NCI-H187 treated with DMSO at 0.1 percent for 48 hours (cell line): ENCODE measurements at places on chromosomes 13 and 19.

- DNase-seq: no peak
These were observed 1635.8 kb downstream of the PCDH9 start for GRCh38 chr13:65594298-65594781.

DNA sequence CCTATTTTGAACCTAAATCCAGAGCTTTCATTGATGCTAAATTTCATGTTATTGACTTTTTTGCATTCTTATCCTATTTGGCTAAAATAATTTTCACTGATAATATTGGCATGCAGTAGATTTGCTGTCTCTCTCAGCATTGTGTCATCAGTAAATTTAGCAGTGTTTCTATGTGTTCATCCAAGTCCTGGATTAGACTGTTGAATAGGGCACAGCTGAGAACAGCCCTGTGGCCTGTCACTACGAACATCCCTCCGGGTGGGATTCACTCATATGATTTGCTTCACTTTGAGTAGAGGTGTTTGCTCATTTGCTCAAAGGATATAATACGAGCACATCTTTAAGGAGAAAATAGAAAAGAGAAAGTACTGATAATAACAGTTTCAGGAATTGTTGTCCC, 101.5 kb downstream of the HSPH1 start:
- DNase-seq: no peak

DNA sequence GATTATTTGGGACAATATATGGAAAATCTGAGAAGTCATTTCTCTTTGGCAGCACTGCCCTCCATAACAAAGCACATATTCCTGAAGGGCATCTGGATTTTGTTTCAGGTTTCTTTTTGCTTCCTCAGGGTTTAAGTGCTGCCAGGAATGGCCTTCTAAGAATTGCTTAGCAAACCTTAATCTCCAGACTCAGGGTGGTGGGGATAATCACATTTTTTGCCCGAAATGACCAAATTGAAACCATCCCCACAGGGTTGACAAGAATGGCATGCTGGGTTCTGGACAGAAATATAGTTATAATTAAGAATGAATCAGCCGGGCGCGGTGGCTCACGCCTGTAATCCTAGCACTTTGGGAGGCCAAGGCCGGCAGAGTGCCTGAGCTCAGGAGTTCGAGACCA, 6.4 kb upstream of the CDADC1 start:
- DNase-seq: no peak

DNA sequence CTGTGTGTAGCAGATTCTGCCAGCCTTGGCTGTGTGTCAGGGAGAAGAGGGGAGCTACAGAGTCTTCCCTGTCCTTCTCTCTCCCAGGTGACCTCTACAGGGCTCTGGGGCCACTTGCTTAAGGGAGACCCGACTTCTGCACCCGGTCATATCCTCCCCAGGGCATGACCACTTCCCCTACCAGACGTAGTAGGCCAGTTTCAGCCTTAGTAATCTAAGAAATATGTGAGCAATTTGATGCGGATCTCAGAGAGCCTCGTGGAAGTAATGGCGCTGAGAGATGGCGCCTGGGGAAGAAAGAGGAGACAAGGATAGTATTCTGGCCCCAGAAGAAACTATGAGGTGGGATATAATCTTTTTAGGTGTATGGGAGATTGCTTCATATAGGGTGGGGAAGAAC, 41.9 kb downstream of the NFIX start:
- DNase-seq: no peak

DNA sequence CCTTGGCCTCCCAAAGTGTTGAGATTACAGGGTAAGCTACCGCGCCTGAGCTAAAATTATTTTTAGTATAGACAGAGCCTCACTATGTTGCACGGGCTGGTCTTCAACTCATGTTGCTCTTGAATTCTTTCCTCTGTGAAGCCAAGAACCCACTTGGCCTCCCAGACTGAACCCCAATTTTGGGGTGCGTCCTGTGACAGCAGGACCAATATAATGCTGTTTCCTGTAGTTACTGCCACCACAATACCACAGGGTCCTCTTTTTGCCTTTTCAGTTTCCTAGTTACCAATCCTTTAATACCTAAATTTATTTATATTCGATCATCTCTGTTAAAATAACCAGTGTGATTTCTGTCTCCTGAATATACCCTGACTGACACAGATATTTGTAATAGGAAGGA, 32.9 kb downstream of the TSKS start:
- no peak for DNase-seq

GRCh38 chr19:4062419-4063368, 4.0 kb downstream of the ZBTB7A start:
- DNase-seq: no peak

- no peak for DNase-seq
These were observed 33.4 kb upstream of the GPR183 start for GRCh38 chr13:99340638-99341037.

DNA sequence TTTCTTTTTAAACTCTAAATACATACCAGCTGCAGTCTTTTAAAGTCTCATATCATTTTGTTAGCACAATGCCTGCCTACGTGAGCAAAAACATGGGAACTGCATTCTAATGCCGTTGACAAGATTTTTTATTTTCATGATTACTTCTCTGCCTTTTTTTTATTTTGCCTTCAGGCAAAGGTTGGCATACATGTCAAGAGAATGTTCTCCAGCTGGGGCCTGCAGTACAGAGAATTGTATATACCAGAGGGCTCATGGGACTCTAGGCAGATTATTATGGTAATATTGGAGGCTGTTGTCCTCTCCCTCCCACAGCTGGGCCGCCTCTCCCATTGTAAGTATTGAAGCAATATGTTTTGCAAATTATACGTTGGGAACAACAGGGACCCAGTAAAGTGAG, 53.9 kb upstream of the OBI1 start:
- no peak for DNase-seq

- no peak for DNase-seq
These were observed 30.9 kb downstream of the DOT1L start for GRCh38 chr19:2194513-2195078.

GRCh38 chr19:49690656-49691242, at the start of gene CPT1C:
Gene CPT1C (plus strand): TSS chr19:49691116. CDS start chr19:49692253, 1,137 bp downstream.
- DNase-seq: peak; percentile 97

DNA sequence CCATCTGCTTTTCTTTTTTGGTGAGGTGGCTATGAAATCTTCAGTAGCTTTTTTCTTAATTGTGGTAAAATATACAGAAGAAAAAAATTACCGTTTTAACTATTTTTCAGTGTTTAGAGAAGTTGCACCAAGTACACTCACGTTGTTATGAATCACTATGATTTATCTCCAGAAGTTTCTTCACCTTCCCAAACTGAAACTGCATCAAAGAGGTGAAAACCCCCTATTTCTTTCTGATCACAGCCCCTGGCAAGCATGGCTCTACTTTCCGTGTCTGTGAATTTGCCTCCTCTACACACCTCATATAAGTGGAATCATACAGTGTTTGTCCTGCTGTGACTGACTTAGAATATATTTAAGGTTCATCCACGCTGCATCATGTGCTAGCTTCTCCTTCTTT, 15.6 kb upstream of the SIGLEC10 start:
- DNase-seq: no peak

GRCh38 chr19:11422163-11423065, 3.3 kb upstream of the RGL3 start:
- no peak for DNase-seq

GRCh38 chr13:39245688-39246087, 207.4 kb downstream of the NHLRC3 start:
- DNase-seq: peak; percentile 64

DNA sequence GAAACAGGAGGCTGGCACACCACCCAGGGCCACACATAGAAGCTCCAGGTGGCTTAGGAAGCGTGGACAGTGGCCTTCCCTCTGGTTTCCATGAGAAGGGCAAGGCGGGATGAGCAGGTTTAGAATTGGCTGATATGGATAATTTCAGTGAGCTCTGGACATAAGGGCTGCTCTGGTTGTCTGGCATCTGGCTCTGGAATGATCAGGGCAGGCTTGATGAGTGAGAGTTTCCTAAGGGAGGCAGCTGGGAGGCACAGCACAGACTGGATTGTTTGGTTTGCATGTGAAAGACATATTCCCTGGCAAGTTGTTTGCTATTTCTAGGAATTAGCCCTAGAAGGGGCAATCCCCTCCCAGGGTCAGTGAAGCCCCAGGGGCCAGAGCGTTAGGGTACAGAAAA, 129.5 kb downstream of the ATP8A2 start:
- no peak for DNase-seq

- no peak for DNase-seq
These were observed 574.1 kb downstream of the LMO7 start for GRCh38 chr13:76210262-76210661.

GRCh38 chr13:36026531-36026930, 104.7 kb downstream of the DCLK1 start:
- DNase-seq: no peak

GRCh38 chr19:4449022-4449638, 8.5 kb downstream of the UBXN6 start:
- no peak for DNase-seq

GRCh38 chr19:872266-872951, 12.9 kb downstream of the CFD start:
- no peak for DNase-seq

DNA sequence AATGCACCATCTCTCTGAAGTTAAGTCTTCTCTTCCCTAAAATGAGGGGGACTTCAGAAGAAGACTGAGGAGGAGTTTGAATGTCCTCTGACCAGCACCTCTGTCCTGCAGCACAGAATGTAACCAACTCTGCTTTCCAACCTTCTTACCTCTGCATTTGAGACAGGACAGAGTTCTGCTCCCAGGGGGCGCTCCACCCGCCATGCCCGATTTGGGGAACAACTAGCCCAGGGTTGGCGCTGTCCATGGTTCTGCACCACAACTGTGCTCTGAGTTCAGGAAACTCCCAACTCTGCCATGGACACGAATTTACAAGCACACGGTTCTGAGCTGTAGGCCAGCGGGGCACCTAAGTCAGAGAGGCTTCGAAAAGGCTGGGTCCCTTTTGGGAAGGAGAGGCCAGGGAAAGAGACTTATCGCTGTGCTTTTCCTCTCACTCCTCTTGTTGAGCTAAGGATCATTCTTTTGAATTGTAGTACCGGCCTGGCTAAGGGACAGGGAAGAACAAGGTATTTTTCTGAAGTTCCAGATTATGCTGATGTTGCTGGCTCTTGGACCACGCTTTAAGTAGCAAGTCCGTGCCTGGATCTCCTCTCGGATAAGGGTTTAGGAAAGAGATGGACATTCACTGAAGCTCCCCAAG, 22.2 kb downstream of the SIGLEC5 start:
- no peak for DNase-seq

- peak; percentile 98 for DNase-seq
These were observed at the start of gene DMAC2 for GRCh38 chr19:41439441-41440222. Gene DMAC2 (minus strand): TSS chr19:41439912. CDS start chr19:41439899, 13 bp downstream.

GRCh38 chr13:24497742-24498141, 14.8 kb downstream of the PARP4 start:
- DNase-seq: no peak

DNA sequence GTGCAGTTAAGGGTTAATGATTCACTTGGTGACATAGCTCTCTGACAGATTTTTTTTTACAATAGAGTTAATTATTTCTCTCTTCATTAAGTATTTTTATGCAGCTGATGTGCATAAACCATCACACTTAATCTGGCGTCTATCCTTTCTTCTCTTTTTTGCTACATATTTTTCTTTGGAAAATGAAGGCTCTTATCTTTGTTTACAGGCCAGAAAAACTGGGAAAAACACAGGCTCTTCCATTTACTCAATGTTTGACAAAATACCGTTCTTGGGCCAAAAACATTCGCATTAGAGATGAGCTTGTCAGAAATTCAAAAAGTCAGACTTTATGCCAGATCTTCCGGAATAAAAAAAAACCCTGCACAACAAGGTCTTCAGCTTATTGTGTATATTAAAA, 12.0 kb downstream of the ZNF253 start:
- no peak for DNase-seq

- no peak for DNase-seq
These were observed 1.1 kb upstream of the NDFIP2 start for GRCh38 chr13:79479882-79480281.

- DNase-seq: peak; percentile 69
These were observed 90.3 kb upstream of the SOX1 start for GRCh38 chr13:111976474-111977178.

DNA sequence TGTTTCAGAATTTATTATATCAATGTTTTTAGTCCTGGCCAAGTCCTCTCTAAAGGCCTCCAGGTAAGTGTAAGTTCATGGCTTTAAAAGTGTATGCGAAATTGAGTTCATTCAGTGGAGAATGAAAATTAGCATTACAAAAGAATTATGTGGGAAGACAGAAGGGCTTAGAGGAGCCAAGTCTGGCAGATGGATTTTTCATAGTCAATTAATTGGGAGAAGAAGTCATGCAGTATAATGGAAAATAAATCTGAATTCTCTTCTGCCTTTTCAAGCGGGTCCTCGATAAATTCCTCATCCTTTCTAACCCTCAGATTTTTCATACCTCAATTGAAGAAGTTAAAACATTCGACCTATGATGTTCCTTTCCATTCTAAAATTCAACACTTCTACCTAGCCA, 394.2 kb downstream of the ITGBL1 start:
- no peak for DNase-seq

- DNase-seq: no peak
These were observed 3.3 kb downstream of the AP1M1 start for GRCh38 chr19:16201011-16201391.

GRCh38 chr13:51945149-51945548, 66.1 kb downstream of the ATP7B start:
- no peak for DNase-seq

DNA sequence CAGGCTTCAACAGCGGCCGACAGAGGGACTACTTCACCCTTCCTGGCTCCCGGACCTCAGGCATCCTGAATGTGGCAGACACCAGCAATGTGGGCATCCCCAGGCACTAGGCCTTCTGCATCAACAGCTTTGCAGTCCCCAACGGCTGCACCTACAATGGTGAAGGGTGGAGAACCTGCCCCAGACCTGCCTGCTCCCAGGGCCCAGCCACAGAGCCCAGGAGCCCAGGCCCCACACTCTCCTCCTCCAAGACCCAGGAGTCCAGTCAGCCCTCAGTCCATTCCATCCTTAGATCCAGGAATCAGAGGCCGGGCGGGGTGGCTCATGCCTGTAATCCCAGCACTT, 34.5 kb downstream of the HPN start:
- DNase-seq: no peak

DNA sequence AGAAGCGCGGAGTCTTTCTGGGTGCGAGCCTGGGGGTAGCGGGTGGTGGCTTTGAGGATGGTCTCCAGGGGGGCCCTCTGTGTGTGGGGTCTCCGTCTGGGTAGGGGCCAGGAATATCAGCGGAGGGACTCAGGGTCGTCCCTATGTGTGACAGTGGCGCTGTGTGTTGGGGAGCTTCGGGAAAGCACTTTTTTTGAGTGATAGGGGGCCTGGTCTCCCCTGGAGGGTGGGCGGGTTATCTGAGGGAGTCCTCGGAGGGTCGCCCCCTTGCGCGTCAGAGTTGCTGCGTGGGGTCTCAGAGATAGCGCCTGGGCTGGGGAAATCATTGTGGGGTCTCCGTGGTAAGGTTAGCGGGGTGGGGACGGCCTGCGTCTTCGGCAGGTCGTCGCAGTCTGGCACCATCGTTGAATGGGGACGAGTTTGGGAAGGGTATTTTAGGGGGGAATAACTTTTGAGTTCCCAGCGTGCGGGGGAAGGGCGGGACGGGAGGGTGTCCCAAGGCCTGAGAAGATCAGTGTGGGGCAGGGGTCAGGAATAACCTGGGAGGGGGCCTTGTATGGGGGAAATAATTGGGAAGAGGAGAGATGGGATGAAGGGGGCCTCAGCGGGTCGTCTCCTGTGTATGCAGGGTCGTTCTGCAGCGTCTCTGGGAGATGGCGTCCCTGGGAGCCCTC, 857 bp downstream of the IER2 start:
- DNase-seq: no peak

- DNase-seq: no peak
These were observed 3.3 kb downstream of the ZBTB45 start for GRCh38 chr19:58516246-58516836.
